ENCODE measurements at places on chromosomes 13 and 19. TPM values are rescaled to one million over a fixed set of nuclear protein-coding genes. Genes with fewer than 3 reads are reported as not detected.

The CDC34 gene
- 49.4 TPM for total RNA-seq

The PGLYRP1 gene
- total RNA-seq: not detected

The C19orf44 gene
- 3.0 TPM for total RNA-seq

The LILRB5 gene
- total RNA-seq: 1.4 TPM

The KLK15 gene
- total RNA-seq: not detected

The ERICH6B gene
- total RNA-seq: not detected

The AKAP11 gene
- total RNA-seq: 6.7 TPM

The LMTK3 gene
- 4.1 TPM for total RNA-seq

The AP1M2 gene
- total RNA-seq: 47.6 TPM

The MAP4K1 gene
- total RNA-seq: 3.2 TPM

The CYP2F1 gene
- total RNA-seq: not detected

The CATSPERD gene
- not detected for total RNA-seq

The ZNF560 gene
- total RNA-seq: not detected

The IFNL1 gene
- total RNA-seq: not detected

The IL12RB1 gene
- 0.20 TPM for total RNA-seq

The CDX2 gene
- 6.0 TPM for total RNA-seq

The STOML3 gene
- total RNA-seq: not detected

The LSM4 gene
- total RNA-seq: 35.3 TPM

The INSR gene
- 90.5 TPM for total RNA-seq

The ZNF563 gene
- 2.3 TPM for total RNA-seq

The RNF17 gene
- not detected for total RNA-seq

The MISP3 gene
- total RNA-seq: 6.8 TPM

The LILRA1 gene
- total RNA-seq: 0.09 TPM

The CKM gene
- not detected for total RNA-seq
